NCI-H1694 treated with DMSO at 0.1 percent for 48 hours (cell line): ENCODE measurements at places on chromosomes 1 and 21.

DNA sequence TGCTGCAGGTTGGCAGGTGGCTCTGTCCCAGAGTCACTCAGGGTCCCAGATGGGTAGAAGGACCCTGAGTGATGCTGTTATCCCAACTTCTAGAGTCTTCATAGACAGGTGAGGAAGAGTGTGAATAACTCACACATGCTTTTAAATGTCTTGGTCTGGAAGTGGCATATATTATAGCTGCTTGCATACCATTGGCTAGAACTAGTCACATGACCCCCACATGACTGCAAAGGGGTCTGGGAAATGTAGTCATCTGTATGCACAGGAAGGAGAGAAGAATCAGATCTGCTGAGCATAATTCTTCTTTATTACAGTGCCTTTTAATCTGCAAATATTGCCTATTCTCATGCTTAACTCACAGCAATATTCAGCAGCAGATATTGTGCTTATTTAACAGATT lies 28.2 kb upstream of the KLHDC7A start:
- DNase-seq: peak; percentile 14

DNA sequence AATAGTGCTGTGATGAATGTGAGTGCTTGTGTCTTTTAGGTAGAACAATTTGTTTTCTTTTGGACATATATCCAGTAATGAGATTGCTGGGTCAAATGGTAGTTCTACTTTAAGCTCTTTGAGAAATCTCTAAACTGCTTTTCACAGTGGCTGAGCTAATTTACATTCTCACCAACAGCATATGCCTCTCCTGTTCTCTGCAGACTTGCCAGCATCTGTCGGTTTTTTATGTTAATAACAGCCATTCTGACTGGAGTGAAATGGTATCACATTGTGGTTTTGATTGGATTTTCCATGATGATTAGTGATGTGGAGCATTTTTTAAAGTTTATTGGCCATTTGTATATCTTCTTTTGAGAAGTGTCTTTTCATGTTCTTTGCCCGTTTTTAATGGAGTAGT lies 647.3 kb upstream of the ADAMTS5 start:
- peak; percentile 82 for DNase-seq

DNA sequence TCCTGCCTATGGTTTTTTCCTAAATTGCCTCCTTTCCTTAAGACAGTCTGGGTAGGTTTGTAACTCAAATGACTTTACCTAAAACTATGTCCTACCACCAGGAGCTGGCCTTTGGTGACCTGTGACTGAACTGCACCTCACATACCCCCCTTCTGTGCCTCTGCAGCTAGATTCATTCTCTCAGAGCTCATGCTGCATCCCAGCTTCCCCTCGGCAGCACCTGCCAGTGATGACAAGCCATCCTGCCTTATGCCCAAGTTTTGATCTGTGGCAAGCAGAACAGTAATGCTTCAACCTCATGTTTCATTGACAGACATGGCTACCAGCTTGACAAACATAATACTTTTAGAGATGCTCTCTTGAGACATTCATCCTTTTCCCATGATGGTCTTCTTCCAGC lies 141.9 kb downstream of the TSEN15 start:
- no peak for DNase-seq

GRCh38 chr1:154755858-154756730 lies 114.0 kb downstream of the KCNN3 start:
- no peak for DNase-seq

DNA sequence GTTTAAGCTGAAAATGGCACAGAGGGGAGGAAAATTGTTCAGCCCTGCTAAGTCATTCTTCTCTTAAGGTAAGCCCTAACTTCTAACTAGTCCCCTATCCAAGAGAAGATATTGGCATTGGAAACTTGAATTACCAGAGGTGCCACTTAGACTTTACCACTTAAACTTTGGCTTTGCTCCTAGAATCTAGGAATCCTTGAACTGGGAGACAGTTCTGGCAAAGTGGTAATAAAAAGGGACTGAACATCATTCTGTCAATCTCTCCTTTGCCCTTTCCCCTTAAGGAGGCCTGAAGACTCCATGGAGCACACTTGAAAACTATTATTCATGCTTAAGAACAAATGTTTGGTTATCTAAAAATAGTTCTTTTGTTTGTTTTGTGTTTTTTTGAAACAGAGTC lies 8.4 kb downstream of the ATP1A4 start:
- no peak for DNase-seq

- DNase-seq: no peak
These were observed 86.1 kb downstream of the PTGER3 start for GRCh38 chr1:70961374-70961975.

DNA sequence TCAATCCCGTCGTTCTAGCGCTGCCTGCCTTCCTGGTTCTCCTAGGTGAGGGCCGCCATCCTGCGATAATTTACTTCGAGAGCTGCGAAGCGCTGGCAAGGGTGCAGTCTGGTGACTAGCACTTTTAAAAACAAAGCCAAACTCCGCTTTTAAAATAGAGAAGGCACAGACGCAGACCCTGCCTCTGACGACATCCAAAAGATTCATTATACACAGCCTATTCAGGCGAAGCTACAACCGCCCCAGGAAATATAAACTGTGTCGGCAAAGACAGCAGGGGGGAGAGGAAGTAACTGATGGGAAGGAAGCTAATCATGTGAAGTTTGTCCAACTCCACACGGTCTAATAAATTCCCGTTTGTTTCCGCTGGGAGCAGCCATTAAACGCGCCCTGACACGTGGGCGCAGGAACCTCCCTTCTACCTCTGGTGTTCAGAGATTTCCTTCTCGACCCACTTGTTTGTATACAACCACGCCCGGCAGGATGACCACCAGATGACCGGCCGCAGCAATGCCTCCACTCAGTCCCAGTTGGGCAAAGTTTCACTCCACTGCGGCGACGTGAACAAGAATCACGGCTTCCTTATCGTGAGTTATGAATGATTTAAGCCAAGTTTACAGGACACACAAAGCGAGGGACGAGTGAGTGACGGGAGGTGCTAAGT lies 1.3 kb downstream of the GNG12 start:
- DNase-seq: peak; percentile 45

- DNase-seq: peak; percentile 93
These were observed at the start of gene TAF13 for GRCh38 chr1:109075531-109076490. TSS of gene TAF13 (minus strand) at chr1:109076003. CDS start at chr1:109075947, 56 bp downstream.

GRCh38 chr1:213457186-213457585 lies 406.1 kb downstream of the RPS6KC1 start:
- DNase-seq: no peak

- no peak for DNase-seq
These were observed 20.4 kb upstream of the ITLN2 start for GRCh38 chr1:160975026-160975425.

DNA sequence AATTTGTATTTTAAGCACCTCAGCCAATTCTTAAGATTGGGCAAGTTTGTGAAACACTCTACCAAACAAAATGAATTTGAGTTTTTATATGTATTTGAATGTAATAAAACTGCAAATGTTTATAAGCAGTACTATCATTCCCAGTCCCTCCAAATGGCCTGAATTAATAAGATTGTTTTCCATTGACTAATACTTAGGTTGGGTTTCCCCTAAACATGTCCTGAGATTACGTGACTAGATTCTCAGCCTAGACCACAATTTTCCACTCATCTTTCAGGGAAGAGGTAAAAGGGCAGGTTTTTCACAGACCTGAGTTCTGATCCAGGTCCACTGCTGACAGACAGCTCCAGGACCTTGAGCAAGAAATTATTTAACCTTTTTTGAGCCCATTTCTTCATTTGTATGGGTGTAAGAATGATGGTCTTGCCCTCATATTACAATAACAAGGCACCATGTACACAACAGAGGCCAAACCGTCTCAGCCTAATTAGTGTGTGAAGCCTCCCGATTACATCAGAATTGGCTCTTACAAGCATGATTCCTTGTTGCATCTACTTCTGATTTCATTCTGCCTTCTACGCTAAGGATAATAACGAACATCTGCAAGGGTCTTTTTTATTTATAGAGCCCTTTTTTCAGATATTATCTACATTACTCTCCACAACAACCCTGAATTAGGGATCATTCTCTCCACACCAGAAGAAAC lies 51.2 kb downstream of the BEND5 start:
- no peak for DNase-seq

- DNase-seq: no peak
These were observed 19.5 kb upstream of the ARHGEF10L start for GRCh38 chr1:17520041-17520440.

DNA sequence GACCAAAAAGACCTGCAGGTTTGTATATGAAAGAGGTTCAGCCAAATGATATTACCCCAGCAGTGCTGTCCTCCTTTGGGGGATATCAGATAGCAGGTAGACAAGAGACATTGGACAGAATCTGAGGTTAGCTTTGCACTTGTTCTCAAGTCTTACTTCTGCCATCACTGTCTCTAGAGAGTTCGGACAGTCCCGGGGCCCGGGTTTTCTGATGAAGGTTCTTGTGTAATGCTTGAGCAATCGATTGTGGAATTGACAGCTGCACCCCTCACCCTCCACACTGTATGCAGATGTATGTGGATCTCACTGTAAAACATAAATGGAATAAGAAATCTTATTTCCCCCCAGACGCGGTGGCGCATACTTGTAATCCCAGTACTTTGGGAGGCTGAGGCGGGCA lies 56.2 kb upstream of the MORC3 start:
- no peak for DNase-seq

DNA sequence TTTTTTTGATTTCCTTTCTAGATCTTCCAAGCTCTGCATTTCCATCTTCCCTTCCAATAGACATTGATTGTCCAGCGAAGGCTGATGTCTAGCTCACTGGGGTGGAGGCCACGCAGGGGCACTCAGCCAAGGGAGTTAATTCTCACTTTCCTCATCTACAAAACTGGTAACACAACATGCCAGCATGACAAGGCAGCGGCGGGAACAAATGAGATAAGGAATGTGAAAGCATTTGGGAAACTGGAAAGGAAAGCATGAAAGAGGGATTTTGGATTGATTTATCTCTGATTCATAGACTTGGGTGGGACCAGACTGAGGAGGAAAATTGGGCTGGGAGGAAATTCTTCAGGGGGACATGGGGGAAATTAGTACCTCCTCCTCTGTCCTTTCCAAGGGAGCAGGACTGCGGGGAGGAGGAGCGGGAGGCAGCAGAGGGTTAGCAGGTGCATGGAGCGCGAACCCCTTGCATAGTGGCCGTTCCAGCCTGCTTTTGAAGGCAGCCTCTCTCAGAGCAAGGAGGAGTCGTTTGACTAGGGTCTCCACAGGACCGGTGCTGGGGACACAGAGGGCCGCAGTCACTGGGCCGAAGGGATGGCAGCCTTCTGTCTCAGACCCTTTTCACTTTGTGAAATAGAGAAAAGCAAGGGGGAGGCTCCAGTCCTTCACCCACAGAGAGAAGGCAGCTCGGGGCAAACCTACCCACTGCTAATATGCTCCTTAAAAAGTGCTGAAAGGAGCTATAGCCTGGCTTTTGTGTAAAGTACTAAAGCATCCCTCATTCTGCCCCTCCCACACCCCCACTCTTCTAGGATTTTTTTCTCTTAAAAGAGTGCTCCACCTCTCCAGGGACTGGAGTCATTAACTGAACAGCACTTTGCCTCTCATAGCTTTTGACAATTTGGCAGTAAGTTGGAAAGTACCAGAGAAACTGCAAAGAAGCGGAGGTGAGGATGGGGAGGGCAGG lies 89.2 kb downstream of the PLXNA2 start:
- no peak for DNase-seq

DNA sequence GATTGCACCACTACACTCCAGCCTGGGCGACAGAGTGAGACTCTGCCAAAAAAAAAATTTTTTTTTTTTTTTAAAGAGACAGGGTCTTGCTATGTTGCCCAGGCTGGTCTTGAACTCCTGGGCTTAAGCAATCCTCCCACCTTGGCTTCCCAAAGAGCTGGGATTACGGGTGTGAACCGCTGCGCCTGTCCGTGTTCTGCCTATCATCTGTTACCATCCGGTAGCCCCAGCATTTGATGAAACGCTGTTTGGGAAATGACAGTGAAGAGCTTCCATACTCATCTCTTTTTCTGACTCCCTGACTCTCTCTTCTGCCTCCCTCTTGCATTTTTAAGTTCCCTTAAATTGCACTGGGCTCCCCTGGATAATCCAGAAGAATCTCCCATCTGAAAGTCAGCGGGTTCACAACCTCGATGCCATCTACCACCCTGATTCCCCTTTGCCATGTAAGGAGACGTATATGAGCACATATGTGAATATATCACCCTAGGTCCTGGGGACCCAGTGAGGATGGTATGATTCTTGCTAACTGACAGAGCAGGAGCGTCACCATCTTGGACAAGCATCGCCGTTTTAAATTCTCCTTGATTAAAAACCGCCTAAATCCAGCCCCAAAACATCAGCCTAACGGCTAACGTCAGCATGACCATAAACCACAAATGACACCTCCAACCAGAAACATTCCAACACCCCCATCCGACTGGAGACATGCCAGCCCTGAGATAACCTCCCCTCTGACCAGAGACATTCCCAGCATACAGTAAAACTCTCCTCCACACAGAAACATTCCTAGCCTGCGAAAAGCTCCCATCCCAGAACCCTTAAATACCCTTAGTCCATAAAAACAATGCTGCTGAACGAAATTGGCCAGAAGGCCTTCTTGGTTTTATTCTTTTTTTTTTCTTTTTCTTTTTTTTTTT lies 12.4 kb downstream of the TNFRSF8 start:
- no peak for DNase-seq

GRCh38 chr1:160885042-160885441 lies at the start of gene ITLN1:
TSS of gene ITLN1 (minus strand) at chr1:160885180. CDS start at chr1:160884877, 303 bp downstream.
- no peak for DNase-seq

- DNase-seq: no peak
These were observed 118.1 kb downstream of the NGF start for GRCh38 chr1:115219927-115220326.

DNA sequence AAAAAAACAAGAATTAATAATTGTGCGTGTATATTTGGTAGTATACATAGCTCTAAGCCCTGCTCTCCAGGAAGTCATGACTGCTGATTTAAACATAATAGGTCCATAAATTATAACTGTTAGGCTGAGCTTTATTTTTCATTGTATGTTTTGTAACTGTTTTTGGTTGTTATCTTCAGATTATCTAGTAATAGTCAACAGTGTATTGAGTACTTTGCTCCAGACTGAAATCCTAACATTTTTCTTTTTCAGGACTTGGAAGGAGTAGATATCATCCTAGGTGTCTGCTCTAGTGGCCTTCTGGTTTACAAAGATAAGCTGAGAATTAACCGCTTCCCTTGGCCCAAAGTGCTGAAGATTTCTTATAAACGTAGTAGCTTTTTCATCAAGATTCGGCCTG lies 90.9 kb downstream of the TMEM200B start:
- no peak for DNase-seq

DNA sequence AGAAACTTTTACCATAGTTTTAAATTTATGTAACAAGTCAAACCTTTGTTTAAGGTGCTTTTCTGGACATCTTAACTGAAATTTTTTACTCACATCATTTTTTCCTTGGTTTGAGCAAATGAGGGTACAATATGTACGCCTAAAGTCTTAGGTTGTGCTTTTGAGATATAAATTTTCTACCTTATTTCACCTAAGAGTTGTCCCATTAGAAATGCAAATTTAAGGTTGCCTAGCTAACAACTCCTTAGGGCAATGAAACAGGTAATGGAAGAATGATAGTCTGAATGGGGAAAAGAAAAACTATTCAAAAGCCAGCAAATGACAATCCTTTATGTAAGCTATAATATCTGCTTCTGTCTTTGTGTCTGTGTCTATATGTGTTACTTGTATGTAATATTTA lies 19.6 kb downstream of the NRDC start:
- no peak for DNase-seq
